ENCODE measurements at places on chromosomes 4 and X.

GRCh38 chr4:154727540-154727939 is 16.3 kb upstream of the LRAT start:
- no peak for DNase-seq

GRCh38 chr4:68490826-68491457 is 43.7 kb downstream of the TMPRSS11E start:
- no peak for DNase-seq

- DNase-seq, result no peak
Observed at GRCh38 chr4:145665773-145666172, 14.2 kb upstream of the C4orf51 start.

GRCh38 chrX:30580641-30581040 is 3.1 kb upstream of the TASL start:
- DNase-seq, result no peak

GRCh38 chr4:172601195-172601594 is 567.4 kb upstream of the GALNT7 start:
- no peak for DNase-seq

DNA sequence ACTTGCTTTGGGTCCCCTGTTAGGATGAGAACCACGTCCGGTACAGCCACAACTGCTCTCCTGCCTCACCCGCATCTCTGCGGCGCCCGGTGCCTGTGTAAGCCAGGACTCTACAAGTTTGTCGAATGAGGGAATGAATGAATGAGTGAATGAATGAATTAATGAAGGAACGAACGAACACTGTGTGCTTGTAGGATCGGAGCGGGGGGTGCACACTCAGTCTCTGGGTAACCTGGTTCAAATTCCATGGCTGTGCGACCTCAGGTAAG is 201.4 kb upstream of the PSAPL1 start:
- no peak for DNase-seq
